ENCODE measurements at places on chromosomes 4 and X. TPM values are rescaled to one million over a fixed set of nuclear protein-coding genes. Genes with fewer than 3 reads are reported as not detected.

Gene HERC6
- total RNA-seq, result 3.5 TPM

Gene GAGE13
- not detected for total RNA-seq

Gene HDX
- total RNA-seq, result 1.4 TPM

Gene SPANXN3
- total RNA-seq, result not detected

Gene PRKX
- total RNA-seq, result 23.6 TPM

Gene FGB
- 23.2 TPM for total RNA-seq

Gene MSX1
- total RNA-seq, result 8.2 TPM

Gene AREG
- 31.2 TPM for total RNA-seq

Gene IL3RA
- 0.31 TPM for total RNA-seq

Gene ETNPPL
- total RNA-seq, result not detected

Gene MAGED4B
- 10.4 TPM for total RNA-seq

Gene C4orf51
- not detected for total RNA-seq

Gene PROM1
- total RNA-seq, result 0.59 TPM

Gene C4orf54
- total RNA-seq, result not detected

Gene WNK3
- total RNA-seq, result 0.01 TPM

Gene DGAT2L6
- total RNA-seq, result not detected

Gene CPEB2
- total RNA-seq, result 9.0 TPM

Gene COPS4
- total RNA-seq, result 24.9 TPM

Gene USP53
- total RNA-seq, result 6.6 TPM

Gene MAGEC1
- total RNA-seq, result not detected

Gene GATA1
- total RNA-seq, result not detected

Gene SNCA
- total RNA-seq, result not detected

Gene KIT
- total RNA-seq, result not detected

Gene OPRPN
- not detected for total RNA-seq

Gene XK
- 0.36 TPM for total RNA-seq

Gene PRPS2
- 45.0 TPM for total RNA-seq

Gene FAM149A
- 1.6 TPM for total RNA-seq

Gene MAGEA6
- 11.5 TPM for total RNA-seq

Gene DCAF16
- total RNA-seq, result 6.9 TPM

Gene CTAG2
- total RNA-seq, result not detected

Gene KIF4A
- total RNA-seq, result 29.1 TPM

Gene DGKQ
- 8.4 TPM for total RNA-seq

Gene HTN1
- total RNA-seq, result not detected

Gene S100P
- total RNA-seq, result 54.2 TPM

Gene AADAT
- total RNA-seq, result 9.3 TPM

Gene KIAA1210
- not detected for total RNA-seq

Gene MAGEA9B
- not detected for total RNA-seq

Measured in A549 treated with Mapracorat at 1 μM for 4 hours (cell line).